Choroid plexus epithelial cell (primary cell): ENCODE measurements at places on chromosomes 1 and 21.
A peak's percentile ranks its signal among the peaks of the same experiment; 100 is the strongest.

DNA sequence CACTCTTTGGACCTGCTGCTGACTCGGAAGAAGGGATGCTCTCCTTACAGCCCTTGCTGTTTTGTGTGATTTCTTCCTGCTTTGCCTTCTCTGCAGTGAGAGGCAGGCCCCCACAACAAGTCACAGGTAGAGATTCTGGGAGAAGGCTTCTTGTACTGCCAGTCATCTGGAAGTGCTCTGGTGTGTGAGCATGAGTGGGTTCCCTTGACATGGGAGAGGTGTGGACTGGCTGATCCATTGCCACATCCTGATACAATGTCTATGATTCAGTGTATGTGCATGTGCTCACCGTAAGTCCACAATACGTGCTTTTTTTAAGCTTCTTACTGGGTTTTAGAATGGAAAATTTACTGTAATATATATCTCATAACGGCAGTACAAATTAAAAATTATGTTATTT is 46.0 kb upstream of the PLA2G4A start:
- DNase-seq: peak; percentile 57

DNA sequence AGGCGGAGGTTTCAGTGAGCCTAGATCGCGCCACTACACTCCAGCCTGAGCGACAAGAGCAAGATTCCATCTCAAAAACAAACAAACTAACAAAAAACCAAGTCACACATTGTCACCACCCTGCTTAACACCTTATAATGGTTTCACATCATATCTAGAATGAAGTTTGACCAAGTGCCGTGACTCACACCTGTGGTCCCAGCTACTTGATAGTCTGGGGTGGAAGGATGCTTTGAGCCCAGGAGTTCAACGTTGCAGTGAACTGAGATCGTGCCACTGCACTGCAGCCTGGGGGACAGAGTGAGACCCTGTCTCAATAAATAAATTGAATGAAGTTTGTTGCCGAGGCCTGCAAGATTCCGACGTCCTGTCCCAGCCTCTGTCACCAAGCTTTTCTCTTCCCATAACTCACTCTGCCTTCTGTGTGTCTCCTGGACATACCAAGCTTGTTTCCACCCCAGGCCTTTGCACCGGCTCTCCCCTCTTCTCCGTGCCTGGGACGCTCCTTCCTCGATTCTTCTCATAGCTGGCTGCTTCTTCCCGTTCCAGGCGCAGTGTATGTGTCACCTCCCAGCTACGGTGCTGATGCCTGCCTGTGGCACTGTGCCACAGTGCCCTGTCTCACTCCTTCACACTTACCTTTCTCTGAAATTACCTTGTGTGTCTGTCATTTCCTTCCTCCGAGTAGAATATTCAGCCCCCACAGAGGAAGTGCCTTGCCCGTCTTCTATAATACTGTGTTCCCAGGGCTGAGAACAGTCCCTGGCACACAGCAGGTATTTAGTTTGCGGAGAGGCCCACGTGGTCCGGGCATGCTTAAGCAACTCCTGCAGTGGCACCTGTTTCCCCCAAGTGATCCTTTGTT is 3.8 kb upstream of the SELENON start:
- DNase-seq: no peak

GRCh38 chr1:74753104-74753503 is 20.2 kb downstream of the TYW3 start:
- no peak for DNase-seq

- DNase-seq: no peak
These were observed 28.2 kb upstream of the COG2 start for GRCh38 chr1:230614121-230614520.

- DNase-seq: no peak
These were observed 76.2 kb downstream of the NFIA start for GRCh38 chr1:61158591-61158990.

- no peak for DNase-seq
These were observed 12.9 kb downstream of the PTPN14 start for GRCh38 chr1:214538496-214538895.

DNA sequence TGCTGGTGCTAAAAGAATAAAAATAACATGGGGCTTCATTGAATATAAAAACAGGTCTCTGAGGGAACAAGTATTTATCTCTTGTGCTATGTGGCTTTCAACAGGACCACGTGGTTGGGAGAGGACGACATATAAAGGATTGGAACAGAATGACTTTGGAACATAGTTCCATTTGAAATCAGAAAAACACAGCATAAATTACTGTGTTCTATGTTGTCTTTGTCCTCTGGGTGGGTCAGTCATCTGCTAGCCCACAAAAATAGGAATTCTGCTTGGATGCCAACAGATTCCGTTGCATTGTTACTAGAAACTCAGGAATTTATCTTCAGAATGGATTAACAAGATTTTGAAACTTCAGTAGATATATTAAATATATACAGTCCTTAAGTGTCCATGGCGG is 5.9 kb downstream of the CEP85 start:
- peak; percentile 51 for DNase-seq

- peak; percentile 92 for DNase-seq
These were observed 237.5 kb downstream of the HMCN1 start for GRCh38 chr1:185971688-185972087.

DNA sequence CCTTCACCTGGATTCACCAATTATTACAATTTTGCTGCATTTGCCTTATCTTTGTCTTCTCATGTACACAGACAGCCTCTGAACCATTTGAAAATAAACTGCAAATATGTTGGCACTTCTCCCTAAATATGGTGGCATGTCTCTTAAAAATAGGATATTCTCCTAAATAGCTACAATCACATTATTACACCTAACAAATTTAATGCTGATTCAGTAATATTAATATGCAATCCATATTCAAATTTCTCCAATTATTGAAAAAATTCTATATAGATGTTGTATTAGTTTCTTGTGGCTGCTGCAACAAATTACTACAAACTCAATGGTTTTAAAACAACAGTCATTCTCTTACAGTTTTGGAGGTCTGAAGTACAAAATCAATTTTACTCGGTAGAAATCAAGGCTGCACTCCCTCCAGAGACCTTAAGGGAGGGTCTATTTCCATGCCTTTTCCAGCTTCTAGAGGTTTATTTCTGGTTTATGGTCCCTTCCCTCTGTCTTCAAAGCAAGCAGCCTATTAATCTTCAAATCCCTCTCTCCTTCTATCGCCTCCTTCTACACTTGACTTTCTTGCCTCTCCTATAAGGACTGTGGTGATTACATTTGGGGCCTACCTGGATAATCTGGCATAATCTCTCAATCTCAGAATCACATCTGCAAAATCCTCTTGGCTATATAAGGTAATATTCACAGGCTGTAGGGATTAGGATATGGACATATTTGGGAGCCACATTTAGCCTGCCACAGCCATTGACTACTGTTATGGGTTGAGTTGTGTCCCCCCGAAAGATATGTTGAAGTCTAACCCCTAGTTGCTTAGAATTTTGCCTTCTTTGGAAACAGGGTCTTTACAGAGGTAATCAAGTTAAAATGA is 52.5 kb upstream of the BOLA1 start:
- DNase-seq: no peak

- no peak for DNase-seq
These were observed 38.8 kb downstream of the HEATR1 start for GRCh38 chr1:236565530-236565929.

DNA sequence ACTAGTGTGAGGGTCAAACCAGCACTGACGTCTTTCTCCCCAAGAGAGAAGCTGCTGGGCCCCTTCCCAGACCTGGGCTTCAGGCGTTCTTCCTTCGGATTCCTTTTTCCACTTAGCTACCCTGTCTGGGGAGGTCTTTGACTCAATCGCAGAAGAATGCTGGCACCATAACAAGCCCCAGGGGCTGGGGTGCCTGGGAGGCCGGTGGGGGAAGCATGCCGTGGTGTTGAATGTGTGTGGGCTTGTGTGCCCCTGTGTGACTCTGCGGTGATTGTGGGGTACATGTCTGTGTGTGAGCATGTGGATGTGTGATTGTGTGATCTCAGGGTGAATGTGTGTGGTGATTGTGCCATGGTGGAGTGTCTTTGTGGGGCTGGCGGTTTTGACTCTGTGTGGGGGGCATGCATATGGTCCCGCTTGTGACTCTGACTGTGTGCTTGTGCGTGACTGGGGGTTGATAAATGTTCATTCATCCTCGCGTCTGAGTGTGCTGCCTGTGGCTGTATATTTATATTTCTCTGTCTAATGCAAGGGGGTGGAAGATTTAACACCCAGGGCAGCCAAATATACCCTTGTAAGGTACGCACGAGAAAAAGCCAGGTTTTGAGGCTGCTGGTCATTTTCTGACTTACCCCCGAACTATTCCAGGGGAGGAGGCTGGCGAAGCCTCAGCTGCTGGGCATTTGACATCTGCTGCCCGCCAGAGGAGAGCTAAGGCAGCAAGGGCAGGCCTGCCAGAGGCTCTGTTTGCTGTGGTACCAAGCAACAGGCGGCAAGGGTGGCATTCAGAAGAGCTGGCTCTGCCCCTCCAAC is 1.1 kb upstream of the SYNC start:
- DNase-seq: peak; percentile 95

GRCh38 chr21:43865540-43866259 is 677 bp downstream of the AGPAT3 start:
- peak; percentile 28 for DNase-seq

- no peak for DNase-seq
These were observed 348.1 kb upstream of the VAMP3 start for GRCh38 chr1:7422966-7423365.
